Regular cardiac myocyte (primary cell): ENCODE measurements at places on chromosomes 4 and X. TPM values are rescaled to one million over a fixed set of nuclear protein-coding genes. Genes with fewer than 3 reads are reported as not detected.

The NOX1 gene
- total RNA-seq = not detected in 2 replicates

The PABPC1L2A gene
- not detected in 2 replicates for total RNA-seq

The TMPRSS11E gene
- not detected in 2 replicates for total RNA-seq

The P2RY4 gene
- not detected in 2 replicates for total RNA-seq

The TCP11X2 gene
- not detected in 2 replicates for total RNA-seq

The SMIM14 gene
- 43.5 and 55.2 TPM in 2 replicates for total RNA-seq

The GABRE gene
- total RNA-seq = 23.0 and 29.9 TPM in 2 replicates

The GAGE12H gene
- total RNA-seq = not detected in 2 replicates

The PASD1 gene
- total RNA-seq = not detected in 2 replicates

The SSX4B gene
- not detected in 2 replicates for total RNA-seq

The CHST7 gene
- total RNA-seq = 31.9 and 40.8 TPM in 2 replicates

The PLAC8 gene
- total RNA-seq = 0.28 and 0.38 TPM in 2 replicates

The SSX2 gene
- not detected in 2 replicates for total RNA-seq

The FHIP1A gene
- total RNA-seq = under 0.01 and 0.28 TPM in 2 replicates

The MAGEE2 gene
- not detected in 2 replicates for total RNA-seq

The ANKRD50 gene
- total RNA-seq = 40.6 and 52.7 TPM in 2 replicates

The ZFP92 gene
- 0.19 and 0.28 TPM in 2 replicates for total RNA-seq

The IL2 gene
- not detected in 2 replicates for total RNA-seq

The ELF4 gene
- total RNA-seq = 5.4 and 7.9 TPM in 2 replicates

The DCAF8L2 gene
- total RNA-seq = not detected in 2 replicates

The HEPH gene
- 17.3 and 50.5 TPM in 2 replicates for total RNA-seq

The SORCS2 gene
- total RNA-seq = 0.19 and 0.28 TPM in 2 replicates

The CFAP299 gene
- total RNA-seq = 6.5 and 8.5 TPM in 2 replicates

The ESX1 gene
- total RNA-seq = not detected in 2 replicates

The PAGE4 gene
- not detected in 2 replicates for total RNA-seq

The FAM9C gene
- total RNA-seq = not detected in 2 replicates

The AFF2 gene
- 0.56 and 0.96 TPM in 2 replicates for total RNA-seq

The CCDC158 gene
- 0.19 and 1.1 TPM in 2 replicates for total RNA-seq

The TADA2B gene
- total RNA-seq = 9.3 and 12.3 TPM in 2 replicates

The SUPT20HL2 gene
- total RNA-seq = not detected in 2 replicates

The SGCB gene
- total RNA-seq = 31.2 and 31.3 TPM in 2 replicates

The ZNF711 gene
- 0.28 and 0.38 TPM in 2 replicates for total RNA-seq

The AFM gene
- not detected in 2 replicates for total RNA-seq
